ENCODE measurements at places on chromosomes 7 and 10. TPM values are rescaled to one million over a fixed set of nuclear protein-coding genes. Genes with fewer than 3 reads are reported as not detected.

- no peak for DNase-seq
Measured at GRCh38 chr7:4873071-4873944, 10.2 kb downstream of the RADIL start.

DNA sequence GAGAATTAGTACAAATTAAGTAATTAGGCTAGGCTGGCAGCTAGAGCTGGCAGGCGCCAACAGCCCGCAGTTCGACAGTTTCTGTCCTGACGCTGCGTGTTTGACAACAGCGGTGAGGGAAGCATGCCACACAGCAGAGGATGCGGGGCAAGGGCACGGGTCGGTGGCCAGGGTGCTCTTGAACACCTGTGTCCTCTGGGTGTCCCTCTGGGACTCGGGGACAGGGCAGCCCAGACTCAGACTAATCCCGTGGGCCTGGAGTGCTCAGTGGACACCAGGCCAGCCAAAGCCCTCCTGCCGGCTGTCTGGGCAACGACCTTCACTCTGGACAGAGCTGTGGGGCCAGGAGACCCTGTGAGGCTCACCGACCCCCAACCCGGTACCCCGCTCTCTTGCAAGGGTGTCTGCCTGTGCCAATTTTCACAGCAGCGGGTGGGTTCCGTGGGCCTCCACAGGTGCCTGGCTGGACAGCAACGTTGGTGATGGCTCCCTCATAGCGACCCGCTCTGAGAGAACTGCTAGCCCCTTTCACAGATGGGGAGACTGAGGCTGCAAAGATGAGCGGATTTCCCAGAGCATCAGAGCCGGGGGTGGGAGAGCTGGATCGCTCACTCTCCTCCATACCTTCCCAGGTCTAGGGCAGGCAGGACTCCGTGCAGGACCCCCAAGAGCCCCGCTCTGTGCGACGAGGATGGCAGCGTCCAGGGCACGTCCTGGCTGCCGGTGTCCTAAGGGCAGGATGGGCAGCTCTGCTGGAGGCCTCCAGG lies 48.5 kb downstream of the FOXL3 start:
- DNase-seq = no peak

- no peak for DNase-seq
Measured at GRCh38 chr10:63498665-63499064, 22.5 kb upstream of the REEP3 start.

DNA sequence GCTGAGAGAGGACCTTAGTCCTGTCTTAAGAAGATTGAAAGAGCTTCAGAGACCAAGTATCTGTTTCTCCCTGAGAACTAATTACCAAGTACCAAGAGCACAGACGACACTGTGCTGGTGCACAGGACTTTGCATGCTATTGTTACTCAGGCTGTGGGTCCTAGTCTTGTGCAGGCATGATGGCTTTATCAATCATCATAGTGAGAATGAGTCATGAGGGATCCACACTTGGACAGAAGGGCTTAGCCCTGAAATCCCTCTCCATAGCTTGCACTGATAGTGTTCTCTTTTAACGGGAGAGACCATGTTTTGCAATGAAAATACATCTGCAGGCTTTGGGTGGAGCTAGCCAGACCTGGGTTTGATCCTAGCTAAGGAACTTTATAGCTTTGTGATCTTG lies 93.3 kb downstream of the SORCS3 start:
- DNase-seq = no peak

- DNase-seq = no peak
Measured at GRCh38 chr10:34205452-34205851, 609.6 kb downstream of the PARD3 start.

GRCh38 chr7:126411821-126412383 lies 840.8 kb downstream of the GRM8 start:
- no peak for DNase-seq

DNA sequence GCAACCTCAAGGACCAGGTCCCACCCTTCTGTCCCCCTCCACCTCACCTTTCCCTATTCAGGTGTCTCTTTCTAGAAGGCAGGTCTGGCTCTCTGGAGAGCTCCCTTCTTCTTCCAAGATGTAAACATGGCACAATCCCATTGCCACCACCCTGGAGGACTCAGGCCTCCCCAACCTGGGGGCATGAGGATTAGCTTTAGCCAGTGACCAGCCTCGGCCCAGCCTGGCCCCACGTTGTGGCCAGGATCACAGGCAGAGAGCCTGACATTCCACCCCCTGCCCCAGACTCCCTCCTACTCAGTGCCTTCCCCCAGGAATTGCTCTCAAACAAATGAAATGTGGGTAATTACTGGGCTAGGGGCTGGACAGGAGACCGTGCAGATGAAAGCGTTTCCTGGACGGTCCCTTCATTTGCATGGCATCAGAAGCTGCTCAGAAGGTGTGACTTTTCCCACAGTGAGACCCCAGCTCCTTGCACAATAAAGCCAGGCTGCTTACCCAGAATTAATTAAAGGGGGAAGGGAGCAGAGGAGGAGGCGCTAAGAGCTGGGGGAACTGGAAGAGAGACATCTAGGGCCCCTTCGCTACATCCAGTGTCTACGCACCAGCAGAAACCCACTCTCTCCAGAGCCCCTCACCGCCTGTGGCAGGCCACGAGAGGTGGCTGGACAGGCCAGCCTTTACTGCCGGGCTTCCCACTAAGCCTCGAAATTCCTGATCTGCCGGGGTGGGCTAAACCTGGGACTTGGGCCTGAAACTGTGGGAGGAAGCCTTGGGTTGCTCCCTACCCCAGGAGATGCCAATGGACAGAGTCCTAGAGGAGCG lies 7.7 kb downstream of the FGF8 start:
- DNase-seq = no peak

- DNase-seq = no peak
Measured at GRCh38 chr7:5231811-5232484, 41.9 kb downstream of the WIPI2 start.

- DNase-seq = no peak
Measured at GRCh38 chr7:113256883-113257531, 138.7 kb upstream of the SMIM30 start.

- no peak for DNase-seq
Measured at GRCh38 chr10:60573336-60573735, 183.7 kb upstream of the ANK3 start.

- no peak for DNase-seq
Measured at GRCh38 chr7:56007167-56007652, 42.8 kb downstream of the NIPSNAP2 start.

DNA sequence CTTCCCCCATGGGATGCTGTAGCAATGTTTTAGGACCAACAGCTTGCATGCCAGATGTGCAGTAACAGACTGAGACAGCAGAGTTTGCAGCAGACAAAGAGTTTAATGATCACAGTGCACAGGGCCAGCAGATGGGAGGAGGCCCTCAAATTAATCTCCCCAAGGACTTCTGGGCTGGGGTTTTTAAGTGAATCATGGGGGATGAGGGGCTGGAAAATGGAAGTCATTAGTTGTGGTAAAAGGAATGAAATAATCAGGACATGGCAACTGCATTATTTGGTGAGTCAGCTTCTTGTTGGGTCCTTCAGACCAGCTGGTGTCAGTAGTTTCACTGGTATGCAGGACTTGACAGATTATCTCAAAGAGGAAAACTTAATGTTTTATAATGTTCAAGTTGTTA lies 12.6 kb upstream of the NRBF2 start:
- DNase-seq = no peak

GRCh38 chr7:108794466-108794865 lies 224.8 kb downstream of the DNAJB9 start:
- DNase-seq = no peak

DNA sequence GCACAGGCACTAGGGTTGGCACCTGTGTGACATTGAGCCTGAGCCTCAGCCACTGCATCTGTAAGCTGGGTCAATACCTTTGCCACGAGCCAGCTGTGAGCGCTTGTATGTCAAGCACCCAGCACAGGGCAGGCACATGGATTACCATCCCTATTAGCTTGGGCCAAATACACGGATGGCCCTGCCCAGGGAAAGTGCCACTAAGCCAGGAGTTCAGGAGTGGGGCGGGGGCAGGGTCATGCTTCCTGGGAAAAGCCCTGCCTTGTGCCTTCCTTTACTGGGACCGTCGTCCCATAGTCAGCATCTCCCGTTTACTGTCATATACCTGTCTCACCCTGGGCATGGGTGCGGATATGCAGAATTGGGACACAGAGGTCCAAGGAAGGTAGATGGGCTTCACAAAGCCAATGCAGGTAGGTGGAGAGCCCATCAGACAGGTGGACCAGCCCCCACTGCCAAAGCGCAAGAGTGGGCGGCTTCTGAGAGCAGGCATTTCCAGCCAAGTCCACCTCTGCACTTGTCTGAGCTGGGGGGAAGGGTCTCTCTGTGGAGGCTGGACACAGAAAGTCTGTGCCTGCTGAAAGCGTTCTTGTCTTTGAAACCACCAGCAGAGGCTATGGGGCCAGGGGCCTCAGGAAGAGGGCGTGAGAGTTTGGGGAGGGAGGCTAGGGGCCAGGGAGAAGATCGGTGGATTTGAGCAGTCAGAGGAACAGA lies 72.6 kb downstream of the VWA2 start:
- DNase-seq = no peak

- DNase-seq = no peak
Measured at GRCh38 chr7:42869131-42870020, 42.5 kb downstream of the C7orf25 start.

- DNase-seq = no peak
Measured at GRCh38 chr10:93917821-93918220, 24.0 kb downstream of the SLC35G1 start.

DNA sequence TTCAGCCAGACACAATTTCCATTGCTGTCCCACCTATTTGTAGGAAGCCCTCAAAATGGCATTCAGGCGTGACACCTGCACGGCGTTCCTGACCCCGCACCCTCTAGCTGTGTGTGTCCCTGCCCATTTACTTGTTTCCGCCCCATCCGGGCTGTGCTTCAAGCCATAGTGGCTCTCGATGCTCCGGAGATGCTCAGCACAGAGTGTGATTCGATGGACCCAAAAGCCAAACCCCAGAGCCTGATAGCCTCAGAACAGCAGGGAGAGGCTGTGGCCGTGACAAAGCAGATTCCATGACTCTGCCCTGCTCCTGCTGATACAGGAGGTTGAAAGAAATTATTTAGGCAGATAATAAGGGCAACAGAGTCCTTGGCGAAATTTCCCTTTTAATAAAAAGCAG lies 13.4 kb downstream of the BUD31 start:
- DNase-seq = no peak

DNA sequence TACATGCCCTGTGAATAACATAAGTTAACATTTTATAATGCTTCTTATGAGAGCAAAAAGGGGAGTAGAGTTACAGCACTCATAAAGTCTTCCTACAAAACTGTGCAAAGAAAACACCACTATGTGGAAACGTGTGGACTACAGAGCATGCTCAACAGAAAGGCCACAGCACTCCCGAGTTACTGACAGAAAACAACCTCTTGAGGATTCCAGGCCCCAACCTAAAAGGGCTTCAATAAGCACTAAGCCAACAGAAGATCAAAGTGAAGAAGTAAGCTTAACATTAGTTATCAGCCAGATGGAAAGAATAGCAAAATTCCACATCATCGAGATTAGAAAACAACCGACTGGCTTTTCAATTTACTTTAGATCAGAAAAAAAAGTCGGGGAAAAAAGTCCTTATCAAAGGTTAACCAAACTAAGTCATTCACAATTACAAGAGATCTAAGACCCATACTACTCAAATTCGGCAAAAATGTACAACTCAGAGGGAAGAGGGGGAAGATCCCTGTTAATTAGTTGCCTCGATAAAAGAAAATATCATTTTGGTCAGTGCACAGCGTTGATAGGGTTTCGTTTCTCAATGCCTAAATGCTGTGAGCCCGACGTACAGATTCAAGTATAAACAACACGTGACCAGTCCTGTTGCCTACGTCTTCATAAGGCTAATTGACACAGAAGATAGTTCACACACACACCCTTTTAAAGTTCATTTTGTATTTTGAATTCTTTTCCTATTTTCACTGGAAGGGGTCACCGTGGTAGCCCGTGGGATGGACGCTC lies 1.4 kb downstream of the KBTBD2 start:
- no peak for DNase-seq

- DNase-seq = no peak
Measured at GRCh38 chr10:63699785-63700613, 178.8 kb downstream of the REEP3 start.

DNA sequence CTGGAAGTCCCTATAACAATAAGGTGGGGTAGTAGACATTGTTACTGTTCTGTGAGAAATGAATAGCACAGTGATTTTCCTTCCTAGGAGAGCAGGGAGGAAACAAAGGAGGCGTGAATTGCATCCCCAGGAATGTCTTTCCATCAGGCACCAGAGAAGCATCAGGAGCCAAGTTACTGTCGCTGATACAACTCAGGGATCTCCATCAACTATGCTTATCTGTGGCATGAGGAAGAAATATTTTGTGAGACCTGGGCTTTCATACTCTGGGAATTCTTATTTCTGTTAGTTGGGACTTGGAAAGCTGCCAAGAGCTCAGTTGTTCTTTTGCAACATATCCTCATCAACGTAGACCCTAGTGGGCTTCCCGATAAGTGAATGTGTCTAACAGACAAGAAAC lies 622.3 kb downstream of the SUGCT start:
- DNase-seq = no peak

- no peak for DNase-seq
Measured at GRCh38 chr7:27647046-27647445, 15.6 kb downstream of the HIBADH start.

- DNase-seq = no peak
Measured at GRCh38 chr10:77711683-77712049, 74.1 kb upstream of the KCNMA1 start.

Gene CDH23
- total RNA-seq = 41.9 TPM

Gene ACBD7
- 0.48 TPM for total RNA-seq

Gene LIPF
- total RNA-seq = not detected

Gene SEMA3E
- 1.2 TPM for total RNA-seq

Gene MNX1
- total RNA-seq = not detected

Gene HKDC1
- total RNA-seq = 0.13 TPM

Gene ITGB1
- 747 TPM for total RNA-seq

Measured in omental fat pad (tissue), 4 donors.